ENCODE measurements at places on chromosomes 1 and 21.

DNA sequence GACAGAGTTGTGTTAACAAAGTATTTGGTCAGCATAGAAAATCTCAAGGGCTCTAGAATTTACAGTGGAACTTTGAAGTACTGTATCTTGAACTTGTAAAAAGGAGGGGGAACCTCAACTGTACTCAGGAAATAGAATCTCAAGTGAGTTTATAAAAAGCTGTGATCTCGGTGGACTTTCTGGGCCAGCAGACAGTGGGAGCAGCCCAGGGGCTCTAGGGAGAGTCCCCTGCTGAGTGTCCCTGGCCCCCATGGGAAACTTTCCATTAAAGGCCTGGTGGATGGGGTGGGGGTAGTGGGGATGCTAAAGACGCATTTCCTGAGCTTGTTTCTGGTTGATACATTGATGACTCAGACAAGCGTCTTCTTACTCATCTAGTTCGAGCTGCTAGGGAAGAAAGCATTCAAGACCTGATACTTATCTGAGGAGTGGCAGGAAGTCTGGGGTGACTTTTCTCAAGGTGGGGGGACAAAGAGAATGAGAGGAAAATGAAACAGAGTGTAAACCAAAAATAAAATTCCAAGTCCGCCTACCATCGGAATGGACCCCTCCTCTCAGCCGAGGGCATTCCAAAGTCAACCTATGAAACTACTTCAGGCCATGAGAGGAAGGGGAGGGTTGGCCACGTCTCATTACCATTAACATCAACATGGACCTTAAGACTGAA lies 65.5 kb downstream of the NID1 start:
- DNase-seq: no peak

DNA sequence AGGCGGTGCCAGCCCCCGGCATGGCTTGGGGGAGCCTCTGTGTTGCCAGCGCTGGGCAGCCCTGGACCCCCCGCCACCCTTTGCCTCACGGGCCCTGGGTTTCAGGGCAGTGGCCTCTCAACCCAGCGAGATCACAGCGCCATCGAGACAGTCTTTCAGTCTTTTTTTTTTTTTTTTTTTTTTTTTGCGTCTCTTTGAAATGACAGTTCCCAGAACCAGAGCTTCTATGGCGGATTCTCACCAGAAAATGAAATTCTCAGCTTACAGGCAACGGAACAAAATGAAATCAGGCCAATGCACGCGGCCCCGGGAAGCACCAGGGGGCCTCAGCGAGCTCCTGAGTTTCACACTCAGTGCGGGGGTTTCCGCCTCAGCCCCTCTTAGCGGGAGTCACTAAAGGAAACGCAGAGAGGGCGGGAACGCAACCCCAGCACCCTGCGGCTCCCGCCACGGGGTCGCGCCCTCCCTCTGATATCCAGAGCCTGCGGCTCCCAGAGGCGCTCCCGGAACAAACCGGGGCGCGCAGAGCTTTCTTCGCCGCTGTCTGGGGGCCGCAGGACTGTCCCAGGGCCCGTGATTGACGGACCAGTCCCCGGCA lies 8.0 kb upstream of the COL6A1 start:
- DNase-seq: peak; percentile 83

DNA sequence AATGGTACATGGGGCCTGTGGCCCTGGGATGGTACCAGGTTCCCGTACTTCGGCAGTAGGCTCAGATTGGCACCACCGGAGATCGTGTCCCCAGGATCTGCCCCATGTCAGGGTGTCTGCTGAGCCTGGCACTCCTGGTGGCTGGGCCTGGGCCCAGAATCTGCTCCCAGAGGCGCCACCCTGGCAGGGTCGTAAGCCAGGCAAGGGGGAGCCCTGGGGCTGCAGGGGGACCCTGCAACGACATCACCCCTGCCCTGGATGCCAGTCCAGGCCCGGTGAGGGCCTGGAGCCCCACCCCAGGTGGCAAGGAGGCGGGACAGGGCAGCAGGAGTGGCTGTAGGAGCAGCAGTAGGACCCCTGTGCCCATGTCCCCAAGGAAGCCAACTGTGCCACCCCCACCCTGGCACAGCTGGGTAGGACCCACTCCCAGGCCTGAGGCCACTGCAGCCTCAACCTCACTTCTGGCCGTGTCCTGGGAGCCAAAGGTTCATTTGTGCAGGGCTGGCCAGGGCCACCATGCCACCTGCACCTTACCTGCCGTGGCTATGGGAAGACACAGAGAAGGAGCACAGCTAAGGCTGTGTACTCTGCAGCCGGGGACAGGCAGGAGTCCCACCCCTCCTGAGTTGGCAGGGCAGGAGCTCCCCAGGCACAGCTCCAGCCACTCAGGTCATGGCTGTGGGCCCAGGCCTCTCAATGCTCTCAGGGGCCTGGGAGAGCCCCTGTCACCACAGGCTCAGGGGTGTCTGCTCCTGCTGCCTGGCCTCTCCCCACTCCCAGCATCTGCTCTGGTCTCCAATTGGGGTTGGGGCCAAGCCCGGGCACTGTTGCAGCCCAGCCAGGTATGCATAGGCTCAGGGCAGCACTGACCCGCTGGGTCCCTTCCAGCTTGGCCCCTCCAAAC lies 141.7 kb downstream of the EIF4G3 start:
- DNase-seq: no peak

DNA sequence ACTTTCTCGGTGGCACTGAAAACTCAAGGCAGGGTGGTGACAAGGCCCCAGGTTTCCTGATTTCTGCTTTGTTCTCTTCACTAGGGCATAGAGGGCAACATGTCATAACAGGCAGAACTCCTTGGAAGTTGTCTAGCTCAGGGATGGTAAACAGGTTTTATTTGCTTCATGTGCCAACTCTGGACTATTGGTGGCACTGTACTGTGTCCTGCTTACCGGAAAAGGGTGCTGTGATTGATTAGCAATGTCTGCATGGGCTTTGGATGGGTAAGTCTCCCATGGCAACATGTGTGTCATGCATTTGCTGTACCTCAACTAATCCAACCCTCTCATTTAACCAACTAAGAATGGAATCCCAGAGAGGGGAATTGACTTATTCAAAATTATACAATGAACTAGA lies 70.7 kb upstream of the USP24 start:
- DNase-seq: no peak

GRCh38 chr1:81756872-81757271 lies 43.9 kb upstream of the ADGRL2 start:
- no peak for DNase-seq

GRCh38 chr1:206538901-206539640 lies 31.7 kb downstream of the RASSF5 start:
- DNase-seq: no peak

GRCh38 chr1:97647776-97648175 lies 273.1 kb downstream of the DPYD start:
- DNase-seq: no peak

- no peak for DNase-seq
Measured at GRCh38 chr1:183636334-183636682, 725 bp upstream of the ARPC5 start.

DNA sequence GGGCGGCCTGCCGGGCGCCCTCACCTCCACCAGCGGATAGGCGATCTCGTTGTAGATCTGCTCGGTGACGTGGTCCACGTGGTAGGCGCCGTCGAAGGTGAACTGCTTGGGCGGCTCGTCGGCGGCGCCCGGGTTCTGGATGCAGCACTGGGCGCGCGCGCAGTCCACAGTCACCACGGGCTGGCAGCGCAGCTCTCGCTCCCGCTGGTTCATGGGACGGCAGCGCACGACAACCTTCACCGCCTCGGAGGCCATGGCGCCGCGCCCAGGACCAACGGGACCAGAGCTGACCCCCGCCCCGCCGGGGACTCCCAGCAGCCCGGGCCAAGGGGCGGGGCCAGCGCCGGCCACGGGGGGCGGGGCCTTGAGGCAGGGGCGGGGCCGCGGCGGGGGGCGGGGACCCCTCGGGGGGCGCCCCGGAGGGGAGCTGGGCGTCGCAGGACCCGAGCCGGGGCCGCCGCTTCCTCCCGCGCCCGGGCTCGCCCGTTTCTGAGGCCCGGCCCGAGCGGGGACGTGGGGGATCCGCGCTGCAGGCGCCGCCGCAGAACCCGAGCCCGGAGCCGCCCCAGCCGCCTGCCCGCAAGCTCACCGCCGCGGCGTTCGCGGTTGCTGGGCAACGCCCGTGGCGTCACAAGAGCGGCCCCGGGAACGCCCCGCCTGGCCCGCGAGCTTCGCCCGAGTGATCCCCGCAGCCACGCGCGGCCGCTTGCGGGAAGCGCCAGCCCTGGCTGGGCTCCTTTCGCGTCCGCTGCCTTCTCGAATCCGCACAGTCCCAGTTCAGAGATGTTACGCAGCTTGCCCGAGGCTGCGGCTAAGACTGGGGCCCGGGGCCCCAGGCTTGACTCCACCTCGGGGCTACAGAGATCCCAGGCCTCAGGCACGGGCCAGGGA lies at the start of gene KIF17:
KIF17 (minus strand) TSS at position 556 of the 891 bp plus-strand sequence; CDS start at position 255, 301 bp downstream.
- DNase-seq: peak; percentile 58

GRCh38 chr21:25558123-25558522 lies 49.2 kb downstream of the MRPL39 start:
- no peak for DNase-seq

GRCh38 chr1:196143602-196144342 lies 464.5 kb downstream of the KCNT2 start:
- DNase-seq: peak; percentile 6

DNA sequence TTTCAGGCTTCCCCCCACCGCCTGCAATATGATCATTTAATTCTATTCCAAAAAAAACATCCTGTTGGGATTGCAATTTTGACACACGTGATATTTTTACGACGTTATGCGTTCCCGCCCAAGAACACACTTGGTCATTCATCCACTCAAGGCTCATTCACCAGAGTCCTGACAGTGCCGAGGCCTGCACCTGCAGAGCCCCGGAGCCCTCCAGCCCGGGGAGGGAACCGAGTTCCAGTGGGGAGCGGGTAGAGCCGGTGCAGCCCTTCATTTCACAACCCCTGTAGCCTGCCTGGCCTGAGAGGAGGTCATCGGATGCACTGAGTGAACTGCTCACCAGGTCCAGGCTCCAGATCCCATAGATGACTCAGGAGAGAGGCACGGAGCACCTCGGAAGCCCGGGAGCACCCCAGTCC lies 156.0 kb upstream of the BACE2 start:
- DNase-seq: no peak

DNA sequence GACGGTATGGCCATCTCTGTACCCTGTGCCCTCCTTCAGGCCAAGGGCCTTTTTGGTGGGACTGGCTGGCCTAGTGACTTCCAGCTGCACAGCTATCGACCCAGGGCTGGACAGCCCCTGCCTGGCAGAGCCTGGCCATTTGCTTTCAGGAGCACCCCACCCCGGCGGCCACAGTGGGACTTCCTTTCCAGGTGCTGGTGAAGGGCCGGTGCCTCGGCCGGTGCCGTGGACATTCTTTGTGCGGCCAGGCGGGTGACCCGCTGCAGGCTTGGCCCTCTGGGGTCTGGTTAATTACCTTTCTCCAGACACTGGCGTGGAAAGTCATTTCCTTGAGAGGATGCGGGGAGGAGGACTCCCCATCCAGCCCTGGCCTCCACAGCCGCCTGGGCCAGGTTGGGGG lies 50.1 kb downstream of the PRDM16 start:
- DNase-seq: no peak

- DNase-seq: no peak
Measured at GRCh38 chr1:207288315-207288714, 33.2 kb upstream of the CD55 start.

All from T47D (cell line).